Esophagus squamous epithelium (tissue), 5 donors: ENCODE measurements at places on chromosomes 5 and 9.

DNA sequence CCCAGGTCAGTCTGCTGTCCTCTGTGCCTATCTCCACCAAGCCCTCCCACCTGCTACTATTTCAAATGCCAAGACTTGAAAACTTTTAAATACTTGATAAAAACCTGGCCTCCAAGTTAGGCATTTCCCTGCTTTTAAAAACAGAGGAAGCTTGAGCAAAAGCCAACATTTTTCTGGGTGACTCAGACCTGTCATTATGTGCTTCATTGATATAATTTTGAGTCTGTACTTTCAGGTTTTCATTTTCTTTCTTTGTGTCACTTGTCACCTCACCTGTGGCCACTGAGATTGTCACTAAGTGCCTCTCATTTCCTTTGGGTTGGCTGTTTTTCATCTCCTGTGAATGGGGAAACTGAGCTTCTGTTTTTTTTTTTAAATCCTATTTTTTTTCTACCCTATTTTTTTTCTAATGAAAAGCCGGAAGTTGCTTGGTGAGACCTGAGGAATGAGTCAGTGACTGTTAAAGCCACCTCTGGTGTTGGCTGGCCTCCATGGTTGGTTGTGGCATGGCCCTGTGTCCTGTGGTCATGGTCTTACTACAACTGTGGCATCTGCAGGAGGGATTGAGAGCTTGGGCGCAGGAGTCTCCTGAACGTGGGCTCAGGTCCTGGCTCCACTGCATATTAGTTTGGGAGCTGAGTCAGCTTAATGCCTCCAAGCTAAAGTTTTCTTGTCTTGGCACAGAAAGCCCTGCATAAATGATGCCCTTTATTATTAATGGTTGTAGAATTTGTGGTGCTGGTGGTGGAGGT, 56.7 kb downstream of the ARHGAP26 start:
- no peak for DNase-seq

DNA sequence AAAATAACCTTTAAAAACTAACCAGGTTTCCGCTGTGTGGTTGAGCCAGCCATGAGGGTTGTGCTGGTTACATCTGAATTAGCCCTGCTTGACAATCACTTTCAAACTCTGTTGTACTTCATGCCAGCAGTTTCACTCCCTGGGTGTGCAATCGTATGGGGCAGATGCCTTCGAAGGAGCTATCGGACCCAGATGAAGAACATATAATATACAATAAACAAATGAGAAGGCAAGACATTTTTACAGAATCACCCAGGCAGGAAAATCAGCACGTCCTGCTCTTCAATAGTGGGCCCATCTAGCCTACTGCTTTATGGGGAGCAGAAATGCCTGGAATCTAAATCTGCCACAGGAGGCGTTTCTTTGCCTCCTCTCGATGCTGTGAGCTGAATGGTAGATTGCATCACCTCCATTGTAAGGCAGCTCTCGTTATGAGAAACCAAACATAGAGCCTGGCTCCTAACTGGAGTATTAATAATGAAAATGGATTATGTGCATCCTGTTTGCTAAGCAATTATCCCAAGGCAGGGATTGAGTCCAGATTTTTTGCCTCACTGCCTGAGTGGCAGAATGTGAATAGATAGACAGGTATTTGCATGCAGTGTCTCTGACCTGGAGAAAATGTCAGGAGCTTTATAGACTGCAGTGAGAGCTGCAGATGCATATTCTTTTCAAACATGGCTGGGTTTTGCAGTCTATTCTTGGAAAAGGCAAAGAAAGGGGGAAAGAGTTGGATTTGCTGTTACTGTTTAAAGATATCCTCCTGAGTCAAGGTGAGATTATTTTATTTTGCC, 143.3 kb upstream of the SMARCA2 start:
- no peak for DNase-seq

GRCh38 chr5:65796751-65797316, 74.8 kb downstream of the NLN start:
- DNase-seq, result no peak

GRCh38 chr5:105878402-105878801, 1792.3 kb downstream of the EFNA5 start:
- no peak for DNase-seq

- DNase-seq, result no peak
Measured at GRCh38 chr9:116000748-116001329, 152.8 kb upstream of the PAPPA start.

- no peak for DNase-seq
Measured at GRCh38 chr9:132025766-132026165, 53.9 kb downstream of the MED27 start.
